ENCODE measurements at places on chromosomes 4 and X. TPM values are rescaled to one million over a fixed set of nuclear protein-coding genes. Genes with fewer than 3 reads are reported as not detected.

Gene TMEM128
- total RNA-seq = 13.7 TPM

Gene TRPC5OS
- not detected for total RNA-seq

Gene CNOT6L
- total RNA-seq = 42.0 TPM

Gene SPIN2A
- total RNA-seq = 0.27 TPM

Gene CFAP47
- total RNA-seq = under 0.01 TPM

Gene PRPS1
- 38.5 TPM for total RNA-seq

Gene GAGE2A
- not detected for total RNA-seq

- no peak for DNase-seq
Observed at GRCh38 chrX:130020661-130021324, 38.4 kb downstream of the BCORL1 start.

- no peak for DNase-seq
Observed at GRCh38 chrX:10923466-10923865, 187.7 kb upstream of the HCCS start.

GRCh38 chrX:54922547-54922946 is 1.9 kb downstream of the TRO start:
- no peak for DNase-seq

GRCh38 chrX:112636288-112636687 is 43.5 kb downstream of the LHFPL1 start:
- DNase-seq = no peak

DNA sequence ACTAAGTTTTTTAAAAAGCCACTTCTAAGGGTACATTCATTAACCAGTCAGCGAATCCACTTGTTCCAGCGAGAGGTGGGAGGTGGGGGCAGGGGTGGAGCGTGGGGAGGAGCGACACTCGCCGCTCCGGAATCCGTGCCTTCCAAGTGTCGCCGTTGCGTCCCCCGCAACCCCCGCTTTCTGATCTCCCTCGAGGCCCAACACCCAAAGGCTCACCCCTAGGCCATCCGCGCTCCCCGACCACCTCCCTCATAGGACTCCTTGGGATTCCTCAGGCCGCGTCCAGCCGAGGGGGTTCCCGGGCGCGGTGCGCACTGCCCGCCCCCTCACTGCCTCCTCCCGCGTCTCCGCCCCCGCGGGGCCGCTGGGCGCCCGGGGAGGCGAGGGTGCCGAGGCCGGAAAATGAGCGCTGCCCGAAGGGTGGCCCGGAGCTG is 108.1 kb upstream of the STOX2 start:
- no peak for DNase-seq

DNA sequence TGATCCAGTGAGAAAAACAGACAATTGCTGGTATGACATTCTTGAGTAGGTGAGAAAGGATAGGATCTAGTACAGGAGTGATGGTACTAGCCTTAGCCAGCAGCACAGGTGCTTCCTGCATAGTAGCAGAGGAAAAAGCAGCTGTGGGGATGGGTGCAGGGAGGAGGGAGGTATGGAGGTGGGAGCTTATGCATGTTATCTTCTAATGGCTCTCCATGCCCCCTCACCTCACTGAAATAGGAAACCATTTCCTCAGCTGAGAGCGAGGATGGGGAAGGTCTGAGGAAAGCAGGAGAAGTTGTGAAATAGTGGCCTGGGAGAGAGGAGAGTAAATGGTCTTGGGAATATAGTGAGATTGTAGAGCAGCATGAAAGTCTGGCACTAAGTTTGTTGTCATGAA is 136.3 kb downstream of the TMEM164 start:
- DNase-seq = no peak

DNA sequence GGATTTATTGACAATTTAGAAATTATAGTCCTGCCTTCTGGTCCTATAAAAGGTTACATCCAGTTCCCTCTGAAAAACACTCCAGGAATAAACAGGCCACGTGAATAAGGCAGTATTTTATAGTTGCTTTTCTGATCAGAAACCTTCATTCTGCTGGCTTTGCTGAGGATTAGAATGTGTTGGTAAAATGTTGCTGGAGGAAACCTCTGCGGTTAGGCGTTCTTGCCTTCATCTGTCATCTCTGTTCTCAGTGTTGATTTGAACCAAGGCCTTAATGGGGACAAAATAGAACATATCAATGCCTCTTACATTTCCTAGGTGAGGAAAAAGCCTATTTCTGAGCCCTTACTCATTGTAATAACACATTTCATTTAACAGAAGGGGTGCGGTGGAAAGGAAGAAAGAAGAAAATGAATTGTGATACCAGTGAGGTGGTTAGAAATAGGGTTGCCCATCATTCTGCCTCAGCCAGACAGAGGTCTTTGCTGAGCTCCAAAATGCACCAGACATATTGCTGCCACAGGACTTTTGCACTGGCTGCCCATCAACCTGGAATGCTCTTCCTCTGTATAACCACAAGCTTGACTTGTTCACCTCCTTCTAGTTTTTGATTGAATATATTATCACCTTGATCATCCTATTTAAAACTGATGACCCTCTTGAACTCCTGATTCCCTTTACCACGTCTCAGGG is 18.0 kb upstream of the SPARCL1 start:
- no peak for DNase-seq

DNA sequence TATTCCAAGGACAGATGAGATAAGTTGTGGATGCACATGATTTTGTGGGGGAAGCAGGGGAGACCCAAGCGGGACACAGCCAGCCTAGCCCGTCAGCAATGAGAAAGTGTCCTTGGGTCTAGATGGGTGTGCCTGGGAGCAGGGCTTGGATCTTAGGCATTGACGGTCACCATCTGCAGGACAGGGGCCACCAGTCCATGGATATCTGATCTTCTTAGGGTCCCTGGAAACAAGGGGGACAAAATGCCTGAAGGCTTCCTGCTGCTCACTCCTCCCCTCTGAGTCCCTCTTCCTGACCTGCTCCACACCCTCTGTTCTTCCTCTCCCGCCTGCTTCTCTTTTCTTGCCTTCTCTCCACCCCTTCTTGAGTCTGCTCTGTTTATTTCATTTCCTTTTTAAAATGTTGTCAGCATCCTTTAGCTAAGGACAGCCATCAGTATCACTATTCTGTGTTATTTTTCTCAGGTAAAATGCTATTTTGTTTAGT is 298.4 kb downstream of the RAPGEF2 start:
- no peak for DNase-seq

DNA sequence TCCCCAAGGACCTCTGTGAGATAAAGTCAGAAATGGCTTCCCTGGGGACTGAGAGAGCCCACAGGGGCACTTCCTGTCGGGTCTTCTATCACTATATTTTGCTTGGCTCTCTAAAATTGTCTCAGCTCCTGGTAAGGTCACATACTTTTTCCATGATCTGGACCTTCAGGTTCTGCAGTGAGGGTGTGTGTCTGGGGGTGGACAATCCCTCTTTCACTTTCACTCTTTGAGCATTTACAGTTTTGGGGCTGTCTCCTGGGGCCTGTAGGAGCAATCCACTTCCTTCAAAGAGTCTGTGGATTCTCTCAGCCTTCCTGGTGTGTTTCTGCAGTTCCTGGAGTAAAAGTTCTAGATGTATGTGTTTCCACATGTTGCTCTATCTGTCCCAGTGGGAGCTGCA is 335.7 kb downstream of the FSTL5 start:
- DNase-seq = no peak

- DNase-seq = no peak
Observed at GRCh38 chr4:101370663-101371210, 23.4 kb upstream of the PPP3CA start.

GRCh38 chrX:132181364-132181763 is 37.9 kb downstream of the RAP2C start:
- no peak for DNase-seq

DNA sequence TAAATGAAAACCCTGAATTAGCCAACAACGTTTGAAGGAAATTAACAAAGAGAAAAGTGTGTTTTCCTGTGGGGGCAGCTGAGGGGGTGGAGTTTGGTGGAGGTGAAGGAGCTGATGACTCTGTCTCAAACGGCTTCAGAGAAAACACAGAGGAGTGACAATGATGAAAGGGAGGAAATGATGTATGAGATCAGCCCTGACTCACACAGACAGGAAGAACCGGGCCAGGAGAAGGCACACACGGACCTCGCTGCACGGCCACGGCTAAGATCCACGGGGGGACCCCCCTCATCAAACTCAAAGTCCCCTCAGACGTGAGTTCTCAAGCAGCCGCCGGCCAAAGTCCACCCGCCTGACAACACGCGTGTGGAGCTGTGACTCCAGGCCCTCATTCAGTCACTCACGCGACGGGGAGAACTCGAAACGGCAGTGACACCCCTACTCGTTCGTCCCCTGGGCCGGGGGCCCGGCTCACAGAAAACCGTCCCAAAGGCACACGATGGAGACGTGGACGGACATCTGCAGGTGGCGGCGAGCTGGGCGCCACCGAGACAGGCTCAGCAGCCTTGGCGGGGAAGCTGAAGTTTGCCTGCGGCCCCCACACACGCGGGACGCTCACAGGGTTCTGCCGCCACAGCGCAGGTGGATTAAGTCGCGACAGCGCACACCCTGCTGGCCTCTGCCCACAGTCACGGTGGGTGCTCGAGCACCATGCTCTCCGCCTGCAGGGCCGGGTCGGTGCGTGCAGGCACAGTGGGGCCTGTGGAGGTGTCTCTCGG is 28.8 kb downstream of the PPP2R3B start:
- peak; percentile 59 for DNase-seq

DNA sequence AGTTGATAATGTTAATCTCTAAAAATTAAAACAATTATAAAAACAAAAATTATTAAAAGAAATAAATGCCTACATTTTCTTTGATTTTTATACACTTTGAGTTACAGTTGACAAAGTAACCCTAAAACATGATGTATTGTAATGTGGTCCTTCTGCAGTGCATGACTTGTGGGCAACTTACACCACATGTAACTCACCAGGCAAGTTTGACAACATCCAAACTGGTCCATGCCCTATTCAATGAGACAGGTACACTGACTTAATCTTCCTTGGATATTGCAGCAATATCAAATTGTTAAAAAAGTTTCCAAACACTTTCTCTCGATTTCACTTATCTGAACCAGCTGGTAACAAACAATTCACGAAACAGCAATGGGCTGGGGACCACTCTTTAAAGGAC is 81.5 kb downstream of the FTHL17 start:
- no peak for DNase-seq

DNA sequence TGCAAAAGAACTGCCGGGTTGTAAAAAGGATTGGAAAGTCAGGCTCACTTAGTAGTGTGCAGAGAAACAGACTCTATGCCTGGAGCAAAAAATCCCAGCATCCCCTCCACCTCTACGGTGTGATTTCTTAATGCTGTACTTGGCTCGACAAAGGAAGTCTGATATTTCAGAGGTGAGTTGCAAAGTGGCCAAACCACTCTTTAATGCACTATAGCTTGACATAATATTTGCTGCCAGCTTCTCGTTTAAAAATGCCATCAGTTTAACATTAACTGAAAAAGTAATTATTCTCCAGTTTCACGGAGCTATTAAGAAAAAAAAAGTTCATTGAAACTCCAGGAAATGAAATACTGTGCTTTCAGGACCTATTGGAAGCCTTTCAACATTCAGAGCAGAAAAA is 448.3 kb upstream of the ZFP42 start:
- no peak for DNase-seq

- peak; percentile 76 for DNase-seq
Observed at GRCh38 chrX:136028383-136028984, 43.2 kb downstream of the SLC9A6 start.

DNA sequence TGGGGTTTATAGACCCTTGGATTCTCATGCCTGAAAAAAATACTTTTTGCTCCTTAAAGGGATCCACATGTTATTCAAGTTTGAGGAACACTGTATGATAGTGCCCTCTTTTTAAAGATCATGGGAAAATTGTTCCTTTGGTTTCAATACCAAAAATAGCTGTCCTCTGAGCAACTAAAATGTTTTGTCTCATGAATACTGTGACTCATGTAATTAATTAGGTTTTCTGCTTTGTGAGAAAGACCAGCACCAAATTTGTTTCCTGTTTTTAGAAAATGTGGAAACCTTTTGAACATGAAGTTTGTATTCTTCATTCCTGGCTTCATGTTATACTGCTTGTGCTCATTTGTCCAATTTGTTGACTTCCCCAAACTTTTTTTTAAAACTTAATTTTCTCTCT is 127.6 kb upstream of the SH3RF1 start:
- DNase-seq = peak; percentile 30

- no peak for DNase-seq
Observed at GRCh38 chrX:13808293-13808692, 8.6 kb downstream of the GPM6B start.

GRCh38 chrX:120429776-120430540 is 39.1 kb downstream of the LAMP2 start:
- DNase-seq = no peak

DNA sequence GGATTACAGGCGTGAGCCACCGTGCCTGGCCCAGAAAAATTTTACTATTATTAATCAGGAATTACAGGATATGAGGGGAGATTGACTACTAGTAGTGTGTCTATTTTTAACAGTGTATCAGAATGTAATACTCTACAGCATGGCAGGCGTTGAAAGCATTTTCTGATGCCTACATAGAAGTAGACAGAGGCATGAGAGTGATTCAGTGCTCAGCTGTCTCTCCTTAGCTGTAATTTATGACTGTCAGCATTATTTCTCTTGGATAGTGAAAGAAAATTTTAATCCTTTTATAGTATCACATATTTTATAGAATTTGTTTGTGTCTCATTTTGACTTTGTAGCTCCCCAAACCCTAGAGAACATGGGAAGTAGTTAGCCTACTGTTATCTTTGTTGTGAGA is 20.7 kb downstream of the ARHGAP24 start:
- DNase-seq = no peak

DNA sequence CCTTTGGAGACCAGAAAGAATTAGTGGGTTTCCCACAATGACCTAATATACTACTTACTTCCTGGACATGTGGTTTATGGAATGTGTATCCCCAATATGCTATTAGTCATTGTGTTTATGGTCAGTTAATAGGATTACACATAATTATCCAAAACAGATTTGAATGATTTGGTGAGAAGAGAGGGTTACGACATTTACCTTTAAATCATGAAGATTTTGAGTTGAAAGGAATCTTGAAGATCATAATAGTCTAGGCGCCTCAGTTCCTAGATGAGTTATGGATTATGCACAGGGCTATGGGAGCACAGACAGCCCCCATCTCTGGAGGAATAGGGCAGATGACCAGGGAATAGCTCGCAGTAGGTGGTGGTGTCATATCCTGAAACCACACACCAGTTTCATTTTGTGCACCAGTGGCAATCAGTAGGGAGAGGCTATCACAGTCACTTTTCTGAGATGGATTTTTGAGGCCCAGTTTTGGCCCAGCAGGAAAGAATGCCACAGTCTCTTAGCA is 61.3 kb downstream of the SEPTIN11 start:
- no peak for DNase-seq

- DNase-seq = no peak
Observed at GRCh38 chr4:53119680-53120079, 246.2 kb downstream of the SCFD2 start.

GRCh38 chr4:966266-967112 is 6.9 kb downstream of the DGKQ start:
- no peak for DNase-seq

DNA sequence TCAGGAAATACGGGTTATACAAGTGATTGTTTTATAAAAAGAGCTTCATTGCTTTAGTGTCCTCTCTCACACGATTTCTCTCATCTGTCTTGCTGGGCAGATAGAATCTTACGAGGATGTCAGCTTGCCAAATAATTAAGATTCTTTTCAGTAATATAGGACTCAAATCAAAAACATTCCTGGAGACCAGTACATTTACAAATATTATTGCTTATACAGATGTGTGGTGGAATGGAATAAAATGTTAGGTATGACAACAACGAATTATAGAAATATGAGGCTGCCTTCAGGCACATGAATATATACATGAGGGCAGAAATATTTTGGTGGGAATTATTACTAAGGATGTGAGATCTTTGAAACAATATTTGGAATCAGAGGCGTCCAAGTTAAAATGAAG is 88.9 kb downstream of the GC start:
- no peak for DNase-seq

GRCh38 chr4:134028421-134028820 is 173.2 kb downstream of the PABPC4L start:
- DNase-seq = no peak

- no peak for DNase-seq
Observed at GRCh38 chr4:9866931-9867330, 85.5 kb downstream of the DRD5 start.

Measured in hematopoietic multipotent progenitor cell (in vitro differentiated cells).